Frontal cortex (tissue), 4 donors: ENCODE measurements at places on chromosomes 2 and 18.

GRCh38 chr2:168158586-168158985, 88.8 kb downstream of the STK39 start:
- no peak for DNase-seq

DNA sequence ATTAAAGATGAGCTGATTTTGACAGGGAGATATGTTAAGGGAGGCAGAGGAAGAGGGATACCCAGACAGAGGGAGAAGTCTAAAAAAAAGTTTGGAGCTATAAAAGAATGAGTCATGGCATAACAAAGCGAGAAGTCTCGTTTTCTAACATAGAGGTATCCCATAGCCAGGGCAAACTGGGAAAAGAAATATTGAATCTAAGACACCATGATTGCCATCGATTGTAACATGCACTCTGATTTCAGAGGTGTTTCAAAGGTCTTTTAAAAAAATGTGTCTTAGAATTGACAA, 110.7 kb downstream of the MDH1 start:
- no peak for DNase-seq

GRCh38 chr2:39174022-39174421, 53.2 kb upstream of the SOS1 start:
- DNase-seq: no peak

- DNase-seq: no peak
Observed at GRCh38 chr2:188596054-188596453, 304.4 kb downstream of the GULP1 start.

- no peak for DNase-seq
Observed at GRCh38 chr2:147850838-147851237, 6.0 kb downstream of the ACVR2A start.

DNA sequence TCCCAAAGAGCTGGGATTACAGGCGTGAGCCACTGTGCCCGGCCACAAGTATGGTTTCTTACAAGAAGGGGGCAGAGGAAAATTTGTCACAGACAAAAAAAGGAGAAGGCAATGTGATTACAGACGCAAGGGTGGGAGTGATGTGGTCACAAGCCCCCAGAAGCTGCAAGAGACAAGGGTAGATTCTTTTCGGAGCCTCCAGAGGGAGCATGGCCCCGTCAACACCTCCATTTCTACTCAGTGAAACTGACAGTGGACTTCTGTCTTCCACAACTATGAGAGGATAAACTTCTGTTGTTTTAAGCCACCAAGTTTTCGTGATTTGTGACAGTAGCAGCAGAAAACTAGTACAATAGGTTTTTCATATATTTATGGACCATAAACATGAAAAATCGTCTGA, 2.1 kb upstream of the TCF7L1 start:
- DNase-seq: no peak

- DNase-seq: no peak
Observed at GRCh38 chr2:127560201-127560930, 24.9 kb downstream of the MYO7B start.

- DNase-seq: no peak
Observed at GRCh38 chr2:96549967-96550786, 13.6 kb downstream of the ARID5A start.

- DNase-seq: no peak
Observed at GRCh38 chr2:178874529-178875240, 67.5 kb upstream of the TTN start.

GRCh38 chr2:71235930-71236587, 9.2 kb upstream of the PAIP2B start:
- no peak for DNase-seq
